ENCODE measurements at places on chromosomes 3 and 15.

DNA sequence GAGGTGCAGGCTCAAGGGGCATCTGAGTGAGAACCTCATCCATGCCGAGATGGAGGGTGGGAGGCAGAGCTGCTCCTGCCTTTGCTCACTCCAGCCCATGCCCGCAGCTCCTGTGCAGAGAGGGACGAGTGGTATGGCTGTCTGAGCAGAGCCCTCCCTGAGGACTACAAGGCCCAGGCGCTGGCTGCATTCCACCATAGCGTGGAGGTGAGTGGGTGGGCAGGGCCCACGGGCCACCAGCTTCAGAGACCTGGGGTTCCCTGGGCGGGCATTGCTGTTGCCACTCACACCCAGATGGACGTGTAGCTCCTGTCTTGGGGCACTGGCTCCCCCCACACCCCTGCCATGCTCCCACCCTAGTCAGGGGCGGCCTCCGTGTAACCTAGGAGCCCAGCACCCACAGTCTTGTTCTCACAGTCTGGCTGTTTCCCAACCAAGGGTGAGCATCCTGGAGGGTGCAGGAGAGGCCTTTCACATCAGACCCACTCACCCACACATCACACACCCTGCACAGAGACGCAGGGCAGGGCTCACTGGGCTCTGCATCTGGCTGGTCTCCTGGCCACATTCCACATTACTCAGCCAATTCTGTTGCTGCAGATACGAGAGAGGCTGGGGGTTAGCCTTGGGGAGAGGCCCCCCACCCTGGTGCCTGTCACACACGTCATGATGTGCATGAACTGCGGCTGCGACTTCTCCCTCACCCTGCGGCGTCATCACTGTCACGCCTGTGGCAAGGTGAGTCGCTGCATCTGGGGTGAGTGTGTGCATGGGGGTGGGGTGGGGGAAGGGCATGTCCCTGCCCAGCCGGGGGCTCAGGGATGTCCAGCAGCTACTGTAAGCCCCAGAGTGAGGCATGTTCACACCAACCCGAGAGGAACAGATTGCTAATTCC lies 25.3 kb upstream of the NR2C2 start:
- no peak for DNase-seq

GRCh38 chr3:65953881-65954733 lies 84.6 kb downstream of the MAGI1 start:
- no peak for DNase-seq

GRCh38 chr3:20145874-20146273 lies 40.1 kb downstream of the SGO1 start:
- peak; percentile 30 for DNase-seq

DNA sequence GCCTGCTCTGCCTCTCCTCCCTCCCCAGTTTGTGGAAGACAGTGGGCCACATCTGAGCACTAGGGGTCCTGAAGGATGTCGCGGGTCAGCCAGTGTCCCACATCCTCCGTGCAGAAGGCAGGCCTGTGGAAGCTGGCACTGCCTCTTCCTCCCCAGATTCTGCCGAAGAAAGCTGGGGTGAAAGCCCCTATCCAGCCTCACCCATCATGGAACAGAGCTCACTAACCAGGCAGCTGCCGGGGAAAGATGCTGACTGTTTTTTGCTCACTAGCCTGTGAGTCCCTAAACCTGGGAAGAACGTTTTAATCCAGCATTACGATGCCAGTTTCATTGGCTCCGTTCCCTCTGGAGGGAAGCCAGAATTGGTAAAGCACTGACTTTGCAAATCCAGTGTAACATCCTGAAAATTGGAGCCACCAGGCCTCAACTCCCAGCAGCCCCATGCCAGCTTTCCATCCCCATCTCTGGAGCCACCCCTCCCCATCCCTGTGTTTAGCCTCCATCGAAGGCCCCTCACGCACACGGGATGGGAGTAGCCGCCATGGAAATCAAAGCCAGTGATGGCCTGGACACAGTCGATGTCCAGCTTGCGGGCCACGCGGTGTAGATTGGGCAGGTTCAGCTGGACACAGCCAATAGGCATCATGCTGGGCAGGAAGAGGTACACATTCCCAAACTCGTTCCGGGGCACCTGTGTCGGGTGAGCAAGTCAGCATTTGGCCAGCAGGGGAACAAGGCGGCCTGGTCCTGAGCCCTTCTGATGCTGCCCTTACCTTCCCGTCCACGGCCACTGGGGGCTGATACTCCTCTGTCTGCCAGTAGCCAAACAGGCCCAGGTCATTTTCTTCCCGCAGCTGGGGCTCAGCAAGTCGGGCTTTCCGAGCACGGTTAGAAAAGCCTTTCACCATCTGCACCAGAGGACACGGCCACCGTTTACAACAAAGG lies 23.5 kb downstream of the TMEM43 start:
- no peak for DNase-seq

DNA sequence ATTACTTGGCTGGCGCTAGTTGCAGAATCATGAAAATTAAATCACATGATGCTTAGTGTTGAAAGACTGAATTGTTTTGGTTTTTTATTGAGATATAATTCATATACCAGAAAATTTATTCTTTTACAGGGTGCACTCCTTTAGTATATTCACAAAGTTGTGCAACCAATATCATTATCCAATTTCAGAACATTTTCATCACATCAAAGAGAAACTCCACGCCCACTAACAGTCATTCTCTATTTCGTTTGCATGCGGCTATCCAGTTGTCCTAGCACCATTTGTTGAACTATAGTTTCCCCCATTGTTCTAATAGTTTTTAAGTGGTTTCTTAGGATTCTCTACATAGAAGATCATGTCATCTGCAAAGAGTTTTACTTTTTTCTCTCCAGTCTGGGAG lies 3.7 kb downstream of the EHD4 start:
- no peak for DNase-seq

DNA sequence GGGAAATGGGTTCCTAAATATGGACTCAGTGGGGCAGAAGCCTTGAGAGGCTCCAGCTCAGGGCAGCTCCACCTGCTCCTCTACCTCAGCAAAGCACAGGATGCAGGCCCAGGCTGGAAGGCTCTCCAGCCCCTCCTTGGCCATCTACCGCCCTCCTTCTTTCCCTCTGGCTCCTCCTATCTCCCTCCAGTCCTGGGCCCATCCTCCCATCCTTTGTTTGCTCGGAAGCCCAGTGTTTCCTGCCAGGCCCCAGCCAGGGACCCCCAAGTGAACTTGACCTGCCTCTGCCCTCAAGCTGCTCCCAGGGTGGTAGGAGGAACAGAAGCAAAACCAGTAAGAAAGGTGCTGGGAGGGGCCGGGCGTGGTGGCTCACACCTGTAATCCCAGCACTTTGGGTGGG lies 20.1 kb downstream of the MAPKAPK3 start:
- no peak for DNase-seq

- DNase-seq = no peak
Observed at GRCh38 chr15:63382966-63383710, 1.5 kb upstream of the CA12 start.

GRCh38 chr3:194715022-194715800 lies 29.5 kb downstream of the FAM43A start:
- no peak for DNase-seq

- peak; percentile 96 for DNase-seq
Observed at GRCh38 chr15:90818251-90819210, 49.9 kb upstream of the FURIN start.

DNA sequence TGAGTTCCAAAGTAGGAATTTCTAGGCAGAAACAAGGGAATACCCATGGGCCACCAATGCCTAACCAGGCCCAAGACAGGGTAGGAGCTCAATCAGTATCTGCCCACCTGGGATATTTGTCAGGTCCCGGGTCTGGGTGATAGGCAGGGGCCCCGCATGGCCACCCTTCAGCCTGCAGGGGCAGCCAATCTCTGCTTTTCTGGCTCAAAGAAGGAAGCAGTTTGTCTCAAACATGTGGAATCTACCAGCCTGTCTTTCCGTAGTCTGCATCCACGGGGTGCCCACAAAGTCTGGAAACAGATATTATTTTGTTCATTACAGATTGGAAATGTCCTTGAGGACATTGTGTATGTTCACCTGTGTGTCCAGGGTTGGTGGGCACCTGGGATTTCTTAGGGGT lies 56.2 kb downstream of the CEMIP start:
- DNase-seq = no peak

DNA sequence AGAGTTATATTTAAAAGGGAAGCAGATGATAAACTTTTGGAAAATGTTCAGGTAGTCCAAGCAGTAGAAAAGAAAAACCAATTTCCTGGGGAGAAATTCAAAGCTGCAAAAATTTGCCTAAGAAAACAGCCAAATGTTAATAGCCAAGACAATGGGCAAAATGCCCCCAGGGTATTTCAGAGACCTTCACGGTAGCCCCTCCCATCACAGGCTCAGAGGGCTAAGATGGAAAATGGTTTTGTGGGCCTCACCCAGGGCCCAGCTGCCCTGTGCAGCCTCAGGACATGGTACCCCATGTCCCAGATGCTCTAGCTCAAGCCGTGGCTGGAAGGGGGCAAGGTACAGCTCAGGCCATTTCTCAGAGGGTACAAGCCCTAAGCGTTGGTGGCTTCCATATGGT lies 391.0 kb downstream of the ZIC4 start:
- no peak for DNase-seq

GRCh38 chr3:187733371-187733770 lies 11.9 kb downstream of the BCL6 start:
- no peak for DNase-seq

- DNase-seq = no peak
Observed at GRCh38 chr15:70632491-70633102, 130.8 kb downstream of the UACA start.

DNA sequence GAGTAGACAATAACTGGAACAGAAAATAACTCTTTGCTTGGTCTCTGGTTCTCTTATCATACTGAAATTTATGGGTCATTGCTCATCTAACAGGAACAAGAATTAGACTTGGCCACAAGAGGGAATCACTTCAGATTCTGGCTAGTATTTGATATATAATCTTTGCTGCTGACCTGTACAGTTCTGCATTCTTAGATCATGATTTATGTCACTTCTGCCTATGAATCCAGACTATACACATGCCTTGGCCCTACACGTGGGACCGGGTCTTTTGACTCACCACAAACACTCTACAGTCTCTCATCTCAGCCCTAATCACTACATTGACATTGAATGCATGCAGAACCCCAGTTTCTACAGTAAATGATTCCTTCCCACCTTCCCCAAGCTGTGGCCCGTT lies 162.5 kb upstream of the SOX2 start:
- DNase-seq = no peak

GRCh38 chr15:84839714-84840113 lies 22.6 kb downstream of the ALPK3 start:
- DNase-seq = no peak

DNA sequence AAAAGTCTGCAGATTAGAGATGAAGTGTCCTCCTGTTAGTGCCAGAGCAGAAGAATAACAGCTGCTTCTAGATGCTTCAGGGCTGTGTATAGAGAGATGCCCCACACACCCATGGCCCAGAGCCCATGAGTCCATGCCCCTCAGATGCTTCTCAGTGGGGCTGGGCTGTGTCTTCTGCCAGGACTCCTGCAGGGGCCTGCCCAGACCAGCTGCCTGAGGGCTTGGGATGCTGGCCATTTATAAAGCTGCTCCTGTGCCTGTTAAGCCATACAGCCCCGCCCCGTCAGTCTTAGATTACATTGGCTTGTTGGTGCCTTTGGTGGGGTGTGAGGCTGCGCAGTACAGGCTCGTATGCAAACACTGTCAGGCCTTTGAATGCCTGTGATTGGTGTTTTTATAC lies 318.0 kb upstream of the CTDSPL start:
- peak; percentile 49 for DNase-seq

DNA sequence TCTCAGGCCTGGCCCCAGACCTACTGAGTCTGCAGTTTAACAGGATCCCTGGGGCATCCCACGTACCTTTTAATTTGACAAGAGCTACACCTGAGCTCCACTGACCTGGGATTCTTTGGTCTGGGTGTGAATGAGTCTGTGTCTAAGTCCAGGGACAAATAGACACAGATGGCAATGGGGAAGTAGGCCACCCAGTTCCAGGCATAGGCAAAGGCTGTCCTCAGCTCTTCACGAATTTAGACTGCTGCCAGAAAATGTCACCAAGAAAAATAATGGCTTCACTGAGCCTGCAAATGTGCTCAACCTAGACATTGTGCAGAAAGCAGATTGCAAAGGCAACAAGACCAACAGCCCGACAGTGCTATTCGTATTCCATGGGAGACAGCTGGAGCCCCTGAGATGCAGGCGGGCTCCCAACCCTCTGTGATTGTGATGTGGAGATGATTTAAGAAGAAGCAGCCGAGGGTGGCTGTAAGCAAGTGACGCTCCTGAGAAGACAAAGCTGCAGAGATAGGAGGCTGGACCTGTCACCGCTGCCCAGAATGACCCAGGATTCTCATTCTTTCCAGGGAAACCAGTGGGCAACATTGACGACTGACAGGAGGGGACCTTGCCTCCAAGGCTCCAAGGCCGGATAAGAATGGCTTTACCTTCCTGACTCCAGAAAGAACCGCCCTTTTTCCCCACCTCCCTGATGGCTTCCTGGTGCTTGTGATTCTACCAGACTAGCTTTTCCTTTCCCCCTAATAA lies 39.8 kb upstream of the IREB2 start:
- DNase-seq = no peak

GRCh38 chr3:65938147-65938546 lies 100.6 kb downstream of the MAGI1 start:
- DNase-seq = no peak

DNA sequence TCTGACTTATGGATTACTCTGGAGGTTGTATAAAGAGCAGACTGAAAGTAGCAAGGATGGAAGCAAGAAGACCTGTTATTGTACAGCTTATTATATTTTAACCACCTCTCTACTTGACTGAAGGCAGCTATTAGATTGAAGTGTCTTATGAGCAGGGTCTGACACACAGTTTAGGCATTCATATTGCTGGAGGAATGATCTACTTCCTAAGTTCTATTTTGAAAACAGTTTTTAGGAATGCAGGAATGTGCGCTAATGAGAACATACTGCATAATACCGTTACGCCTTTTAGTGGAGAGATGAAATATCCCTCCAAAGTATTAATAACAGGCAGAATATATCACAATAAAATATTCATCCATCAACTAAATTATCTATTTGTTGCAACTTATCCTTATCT lies 193.3 kb downstream of the ISL2 start:
- DNase-seq = no peak

- no peak for DNase-seq
Observed at GRCh38 chr15:75348562-75349350, 1.9 kb downstream of the NEIL1 start.

DNA sequence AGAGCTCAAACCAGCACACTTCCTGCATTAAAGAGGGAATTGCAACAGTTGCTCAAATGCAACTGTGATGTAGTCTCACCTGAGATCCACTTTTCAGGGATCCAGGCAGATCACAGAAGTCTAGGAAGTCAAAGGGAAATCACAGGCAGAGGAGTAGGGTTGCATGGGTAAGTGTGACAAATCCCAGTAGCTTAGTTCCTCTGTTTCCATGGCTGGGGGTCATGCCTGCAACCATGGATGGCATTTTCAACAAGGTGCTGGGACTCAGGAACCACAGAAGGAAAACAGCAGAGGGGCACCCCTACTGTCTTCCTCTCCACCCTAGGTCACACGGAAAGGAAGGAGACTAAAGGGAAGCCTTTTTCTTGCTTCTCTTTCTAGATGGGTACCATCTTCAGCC lies 36.5 kb upstream of the ARNT2 start:
- no peak for DNase-seq

DNA sequence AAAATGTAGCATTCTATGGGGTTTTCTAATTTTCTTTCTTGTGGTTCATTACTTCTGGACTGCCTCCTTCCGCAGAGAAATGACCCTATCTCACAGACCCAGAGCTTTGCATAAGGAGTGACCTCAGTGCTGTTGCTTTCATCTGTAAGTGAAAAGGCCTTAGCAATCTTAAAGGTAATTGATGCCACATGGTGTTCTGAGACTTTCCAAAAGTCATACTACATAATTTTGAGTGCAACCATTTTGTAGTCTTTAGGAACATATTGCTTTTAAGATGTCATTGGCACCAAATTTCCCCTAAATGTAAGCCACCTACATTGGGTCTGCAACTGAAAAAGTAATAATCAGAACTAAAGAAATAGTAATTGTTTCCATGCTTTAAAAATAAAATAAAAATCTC lies 9.2 kb upstream of the HHLA2 start:
- DNase-seq = no peak

Data from NCI-H524 (cell line).